ENCODE measurements at places on chromosomes 4 and X.

DNA sequence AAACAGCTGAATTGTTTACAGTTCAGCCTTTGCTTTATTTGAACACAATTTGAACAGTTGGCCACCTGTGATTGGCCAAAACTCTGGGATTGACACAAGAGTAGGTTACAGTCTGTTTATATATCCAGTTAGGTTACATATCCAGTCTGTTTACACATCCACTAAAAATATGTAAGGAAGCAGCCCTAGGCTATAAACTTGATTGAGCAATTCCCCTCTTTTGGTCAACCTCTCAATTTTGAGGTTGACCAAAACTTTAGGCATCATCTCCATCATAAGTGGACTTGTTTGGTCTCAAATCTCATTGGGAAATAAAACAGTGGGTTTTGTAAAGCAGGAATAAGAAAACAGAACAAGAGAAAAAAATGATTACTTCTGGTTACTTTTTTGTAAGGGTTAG lies 190.8 kb downstream of the SPATA18 start:
- DNase-seq: no peak

GRCh38 chrX:49992853-49993252 lies 70.5 kb downstream of the CLCN5 start:
- no peak for DNase-seq

DNA sequence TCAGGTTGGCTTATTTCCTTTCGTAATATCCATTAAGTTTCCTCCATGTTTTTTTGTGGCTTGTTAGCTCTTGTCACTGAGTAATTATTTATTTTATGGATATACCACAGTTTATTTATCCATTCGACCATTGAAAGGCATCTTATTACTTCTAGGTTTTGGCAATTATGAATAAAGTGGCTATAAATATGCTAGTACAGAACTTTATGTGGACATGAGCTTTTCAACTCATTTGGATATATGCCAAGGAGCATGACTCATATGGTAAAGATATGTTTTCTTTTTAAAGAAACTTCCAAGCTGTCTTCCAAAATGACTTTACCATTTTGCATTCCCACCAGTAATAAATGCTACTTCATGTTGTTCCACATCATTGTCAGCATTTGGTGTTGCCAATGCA lies 803.6 kb downstream of the GLUD2 start:
- DNase-seq: no peak

GRCh38 chrX:109704563-109704962 lies 28.5 kb downstream of the ACSL4 start:
- DNase-seq: no peak

DNA sequence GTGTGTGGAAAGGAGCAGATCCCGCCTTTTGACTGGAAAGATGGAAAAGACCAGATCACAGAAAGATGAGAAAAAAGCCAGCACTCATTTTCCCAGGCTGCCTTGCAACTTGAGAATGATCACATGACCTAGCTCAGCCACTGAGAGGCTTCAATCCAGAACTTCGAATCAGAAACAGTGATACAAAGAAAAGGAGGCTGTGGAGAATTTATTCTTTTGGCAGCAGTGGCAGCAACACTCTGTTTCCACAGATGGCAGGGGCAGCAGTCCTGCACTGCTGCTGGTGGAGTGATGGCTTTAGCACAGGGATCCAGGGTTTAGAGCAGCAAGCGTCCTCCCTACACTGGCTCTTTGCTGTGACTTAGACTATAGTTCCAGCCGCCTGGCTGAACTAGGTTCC lies 77.8 kb upstream of the SH3RF1 start:
- no peak for DNase-seq

DNA sequence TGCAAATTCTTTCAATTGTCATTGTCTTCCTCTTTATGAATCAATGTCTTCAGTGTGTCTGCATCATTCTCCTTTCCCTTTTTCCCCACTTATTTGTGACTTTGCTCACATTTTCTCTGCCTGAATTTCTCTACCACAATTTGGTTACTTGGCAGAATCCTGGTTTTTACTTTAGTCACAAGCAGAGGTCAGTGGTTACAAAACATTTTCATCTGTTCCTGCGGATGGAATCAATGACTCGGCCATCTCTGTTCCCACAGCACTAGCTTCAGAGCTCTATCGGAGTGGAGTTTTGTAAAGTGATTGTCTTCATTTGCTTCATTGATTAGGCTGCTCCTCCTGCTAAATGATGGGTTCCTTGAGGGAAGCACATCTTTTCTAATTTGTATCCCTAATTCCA lies 501.3 kb upstream of the AADAT start:
- no peak for DNase-seq

GRCh38 chr4:144402176-144402575 lies 243.8 kb upstream of the HHIP start:
- no peak for DNase-seq

- no peak for DNase-seq
These were observed 65.6 kb downstream of the SYNPO2 start for GRCh38 chr4:118954246-118954645.

DNA sequence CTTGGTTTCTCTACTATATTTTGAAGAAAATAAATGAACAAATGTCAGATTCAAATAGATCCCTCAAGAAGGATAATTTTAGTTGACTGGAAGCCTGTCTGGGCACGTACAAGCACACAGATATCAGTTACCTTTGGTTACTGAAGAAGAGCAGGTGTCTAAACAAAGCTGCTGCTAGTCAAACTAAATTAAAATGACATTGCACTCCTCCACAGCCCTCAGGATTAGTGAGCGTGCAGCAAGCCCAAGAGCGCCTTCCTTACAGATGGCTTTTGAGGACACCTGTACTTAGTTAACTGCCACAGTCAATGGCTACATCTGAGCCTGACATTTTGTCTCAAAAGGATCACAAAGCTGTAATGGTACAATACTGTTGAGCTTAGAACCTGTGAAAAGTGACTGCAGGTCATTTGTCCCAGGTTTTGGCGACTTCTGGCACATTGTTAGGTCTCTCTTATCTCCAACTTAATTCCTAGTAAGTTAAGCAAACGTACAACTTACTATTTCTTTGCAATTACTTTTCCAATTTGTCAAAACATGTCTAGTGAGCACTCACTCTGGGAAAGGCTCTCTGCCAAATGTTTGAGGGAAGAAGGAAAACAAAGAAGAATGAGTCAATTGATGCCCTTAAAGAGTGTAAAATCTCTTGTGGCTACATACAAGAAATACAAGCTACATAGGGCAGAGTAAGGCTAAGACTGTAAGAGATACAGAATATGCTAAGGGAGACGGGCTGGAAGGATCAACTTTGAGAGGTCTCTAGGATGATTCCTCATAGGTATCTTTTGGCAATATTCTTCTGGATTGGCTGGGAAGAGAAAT lies 25.6 kb upstream of the DAPP1 start:
- DNase-seq: no peak

DNA sequence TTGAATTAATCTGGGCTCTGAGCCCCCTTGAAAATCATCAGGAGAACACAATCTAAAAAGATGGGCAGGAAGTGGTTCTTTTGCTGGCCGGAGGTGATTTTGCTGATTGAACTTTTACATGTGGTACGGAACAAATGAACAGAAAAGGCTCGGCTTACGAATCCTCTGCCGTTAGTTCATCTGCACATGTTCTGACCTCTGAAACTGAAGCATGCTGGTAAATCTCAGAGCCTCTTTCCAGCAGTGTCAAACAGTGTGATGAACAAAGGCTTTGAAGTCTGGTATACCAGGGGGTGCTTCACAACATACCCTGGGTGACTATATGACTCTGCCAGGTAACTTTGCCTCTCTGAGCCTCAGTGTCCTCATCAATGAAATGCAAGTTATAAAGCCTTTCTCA lies 194.2 kb upstream of the C1QTNF7 start:
- no peak for DNase-seq

- no peak for DNase-seq
These were observed 123.7 kb downstream of the HS6ST2 start for GRCh38 chrX:132834741-132835140.
